ENCODE measurements at places on chromosomes 6 and 20.

GRCh38 chr6:136024711-136025110, 173.2 kb downstream of the PDE7B start:
- DNase-seq, result no peak

DNA sequence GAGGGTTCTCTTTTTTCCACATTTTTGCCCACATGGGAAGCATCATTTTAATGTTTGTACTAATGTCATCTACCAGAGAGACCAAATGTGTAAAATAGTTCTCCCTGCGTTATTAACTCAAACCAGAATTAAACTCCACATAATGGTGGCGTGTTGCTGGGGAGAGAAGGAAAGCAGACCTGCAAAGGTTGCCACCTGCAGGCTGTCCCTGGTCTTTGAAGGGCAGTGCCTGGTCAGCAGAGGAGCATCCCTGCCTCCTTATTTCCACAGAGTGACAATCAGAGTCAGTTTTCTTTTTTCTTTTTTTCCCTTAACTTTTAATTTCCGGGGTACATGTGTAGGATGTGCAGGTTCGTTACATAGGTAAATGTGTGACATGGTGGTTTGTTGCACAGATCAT, 214.5 kb downstream of the TBX18 start:
- no peak for DNase-seq

DNA sequence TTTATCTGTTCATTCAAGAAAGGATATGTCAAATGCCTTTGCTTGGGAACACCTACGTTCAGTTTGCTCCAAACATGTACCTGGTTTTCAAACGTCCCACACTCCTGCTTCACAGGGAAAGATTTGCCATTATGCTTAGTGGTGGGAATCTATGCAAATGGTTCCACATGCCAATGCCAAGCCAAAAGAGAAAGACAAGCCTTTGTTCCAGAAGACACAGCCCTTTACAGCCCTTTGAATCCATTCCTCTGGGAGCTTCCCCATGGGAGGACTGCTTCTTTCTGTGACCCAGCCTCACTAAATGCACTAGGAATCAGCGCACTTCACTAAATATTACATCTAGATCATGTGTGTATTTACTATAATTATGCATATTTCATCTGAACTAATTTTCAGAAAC, 619.5 kb downstream of the PRKN start:
- DNase-seq, result no peak

GRCh38 chr6:155177363-155177961, 86.4 kb upstream of the CLDN20 start:
- DNase-seq, result peak; percentile 59

DNA sequence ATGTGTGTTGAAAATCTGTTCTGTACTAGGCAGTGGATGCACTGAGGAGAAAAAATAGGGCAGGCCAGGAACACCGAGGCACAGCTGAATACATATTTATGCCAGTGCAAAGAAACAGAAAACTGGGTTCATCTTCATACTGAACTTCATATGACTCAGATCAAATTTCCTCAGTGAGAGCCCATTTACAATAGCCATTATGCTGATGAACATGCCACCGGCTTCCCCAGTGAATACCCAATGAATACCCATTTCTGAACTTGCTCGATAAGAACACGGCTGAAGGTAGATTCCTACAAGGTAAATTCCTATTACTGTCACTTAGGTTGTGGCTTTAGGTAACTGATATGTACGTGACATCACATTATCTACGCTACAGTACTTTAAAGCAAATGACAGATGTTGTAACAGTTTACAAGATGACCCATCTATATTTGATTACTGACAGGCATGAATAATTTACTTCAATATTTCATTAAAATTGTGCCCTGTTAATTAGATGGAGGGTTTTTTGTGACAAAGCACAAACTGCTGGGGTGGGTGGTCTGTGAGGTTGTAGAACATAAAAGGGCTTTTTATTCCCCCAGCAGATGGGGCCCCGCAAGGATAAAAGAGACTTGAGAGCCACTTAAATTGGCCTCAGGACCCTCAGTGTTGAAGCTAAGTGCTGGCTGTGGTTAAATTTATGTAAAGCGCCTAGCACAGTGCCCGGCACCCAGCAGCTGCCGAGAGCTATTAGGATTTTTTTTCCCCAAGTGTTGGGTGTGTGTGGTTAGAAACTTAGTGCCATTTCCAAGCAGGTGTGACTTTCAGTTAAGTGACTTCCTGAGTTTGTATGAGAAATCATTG, 264.5 kb downstream of the CD83 start:
- DNase-seq, result no peak

- DNase-seq, result no peak
Observed at GRCh38 chr20:8060977-8061376, 41.4 kb upstream of the TMX4 start.

- no peak for DNase-seq
Observed at GRCh38 chr6:136969930-136970329, 47.8 kb downstream of the SLC35D3 start.

GRCh38 chr20:6698056-6698455, 69.4 kb upstream of the BMP2 start:
- no peak for DNase-seq

DNA sequence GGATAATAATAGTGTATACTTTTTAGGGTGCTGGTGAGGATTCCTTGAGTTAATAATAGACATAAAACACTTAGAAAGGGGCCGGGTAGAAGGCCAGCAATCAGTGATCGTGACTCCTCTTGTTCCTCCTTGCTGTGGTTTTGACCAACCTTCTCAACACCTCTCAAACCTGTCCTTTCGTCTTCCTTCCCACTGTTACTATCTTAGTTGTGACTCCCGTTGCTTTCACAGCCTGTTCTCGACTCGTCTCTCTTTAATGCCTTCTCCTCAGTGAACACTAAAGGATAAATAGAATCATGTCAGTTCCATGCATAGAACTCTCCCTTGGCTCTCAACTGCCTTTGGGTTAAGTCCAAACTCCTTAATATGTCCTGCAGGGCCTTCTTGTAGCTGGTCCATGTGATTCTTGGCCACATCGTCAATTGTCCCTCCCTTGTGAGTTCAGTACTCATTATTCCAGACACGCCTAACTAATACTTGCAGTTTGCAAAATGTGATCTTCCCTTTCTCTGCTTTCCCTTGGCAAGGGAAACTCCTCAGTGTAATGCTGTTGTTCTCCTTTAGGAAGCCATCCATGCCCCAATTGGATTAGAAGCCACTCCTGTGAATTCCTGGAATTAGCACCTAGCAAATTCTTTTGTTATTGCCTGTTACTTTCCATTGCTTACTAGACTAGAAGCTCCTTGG, 164.9 kb downstream of the UTRN start:
- no peak for DNase-seq

DNA sequence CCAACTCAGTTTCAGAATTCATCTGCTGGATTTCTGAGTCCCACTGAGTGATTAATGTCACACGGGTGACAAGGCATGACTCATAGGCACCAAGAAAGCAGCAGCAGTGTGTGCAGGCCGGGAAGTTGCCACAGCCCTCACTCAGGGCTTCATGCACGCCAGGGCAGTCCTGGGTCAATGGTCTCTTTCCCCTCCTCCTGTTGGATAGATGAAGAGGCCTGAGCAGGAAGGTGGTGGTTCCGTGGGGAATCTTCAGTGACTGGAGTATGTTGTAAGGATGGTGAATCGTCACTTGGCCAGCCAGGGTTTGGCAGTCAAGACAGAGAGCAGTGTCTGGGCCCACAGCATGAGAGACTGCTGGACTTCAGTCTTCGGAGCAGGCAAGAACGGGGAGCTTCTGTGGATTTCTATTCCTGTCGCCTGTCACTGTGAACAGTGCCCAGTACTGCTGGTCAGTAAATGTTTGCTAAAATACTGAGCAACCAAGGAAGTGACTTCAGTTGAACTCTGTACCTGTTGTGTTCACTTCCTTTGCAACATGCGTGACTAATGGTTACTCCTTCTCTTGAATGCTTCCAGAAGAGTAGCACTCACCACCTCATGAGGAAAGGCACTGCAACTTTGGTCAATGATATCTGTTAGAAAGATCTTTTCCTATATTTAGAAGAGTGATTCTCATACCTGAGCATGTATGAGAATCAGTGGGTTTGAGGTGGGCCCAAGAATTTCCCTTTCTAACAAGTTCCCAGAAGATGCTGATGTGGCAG, 62.0 kb upstream of the CD93 start:
- DNase-seq, result no peak

DNA sequence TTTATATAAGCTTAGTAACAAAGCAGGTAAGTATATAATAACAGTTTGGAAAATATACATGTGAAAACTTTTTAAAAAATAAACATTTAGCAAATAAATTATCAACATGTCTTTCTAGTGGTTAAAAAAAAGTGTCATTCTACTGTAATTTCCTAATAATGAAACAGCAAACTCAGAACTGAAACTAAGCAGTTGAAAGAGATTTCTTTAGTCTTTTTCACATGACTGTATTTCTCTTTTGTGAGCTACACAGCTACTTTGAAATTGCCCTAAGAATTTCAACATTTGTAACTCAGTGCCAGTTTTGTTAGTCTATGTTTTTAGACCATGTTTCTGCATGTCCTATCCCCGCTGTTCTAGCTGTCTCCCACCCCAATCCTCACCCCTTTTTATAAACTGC, 28.4 kb upstream of the SDHAF4 start:
- no peak for DNase-seq

GRCh38 chr6:4210629-4211419, 75.4 kb upstream of the ECI2 start:
- DNase-seq, result no peak

DNA sequence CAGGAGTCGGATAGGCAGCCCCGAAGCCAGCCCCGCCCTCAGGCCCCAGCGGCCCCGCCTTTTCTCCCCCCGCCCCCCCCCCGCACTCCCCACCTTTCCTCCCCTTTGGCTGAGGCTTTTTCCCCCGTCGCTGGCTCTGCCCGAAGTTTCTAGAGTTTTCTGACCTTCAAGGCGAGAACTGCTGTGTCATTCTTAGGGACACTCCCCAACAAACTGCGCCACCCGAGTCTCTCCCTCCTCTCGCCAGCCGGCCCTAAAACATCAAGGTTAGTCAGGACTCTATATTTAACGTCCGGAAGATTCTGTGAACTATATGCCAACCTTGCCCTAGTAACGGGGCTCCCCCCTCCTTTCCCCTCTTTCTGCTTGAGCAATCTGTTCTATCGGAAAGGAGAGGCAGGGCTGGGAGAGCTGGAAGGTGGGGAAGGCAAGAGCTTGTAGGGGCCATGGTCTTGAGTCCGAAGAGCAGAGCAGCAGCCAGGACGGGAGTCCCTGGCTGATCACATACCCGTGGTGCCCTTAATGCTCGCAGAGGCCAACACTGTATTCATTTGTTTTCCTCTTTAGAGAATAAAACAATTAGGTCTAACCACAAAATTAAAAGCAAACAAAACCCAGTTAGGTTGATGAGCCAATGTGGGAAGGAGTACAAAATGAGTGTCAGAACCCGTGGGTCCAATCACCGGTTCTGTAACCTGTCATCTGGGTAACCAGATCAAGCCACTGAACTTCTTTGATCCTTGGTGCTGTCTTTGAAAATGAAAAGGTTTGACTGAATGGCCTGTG, 5.3 kb upstream of the HSPA1B start:
- no peak for DNase-seq

GRCh38 chr6:1630771-1631217, 21.1 kb downstream of the FOXC1 start:
- no peak for DNase-seq

DNA sequence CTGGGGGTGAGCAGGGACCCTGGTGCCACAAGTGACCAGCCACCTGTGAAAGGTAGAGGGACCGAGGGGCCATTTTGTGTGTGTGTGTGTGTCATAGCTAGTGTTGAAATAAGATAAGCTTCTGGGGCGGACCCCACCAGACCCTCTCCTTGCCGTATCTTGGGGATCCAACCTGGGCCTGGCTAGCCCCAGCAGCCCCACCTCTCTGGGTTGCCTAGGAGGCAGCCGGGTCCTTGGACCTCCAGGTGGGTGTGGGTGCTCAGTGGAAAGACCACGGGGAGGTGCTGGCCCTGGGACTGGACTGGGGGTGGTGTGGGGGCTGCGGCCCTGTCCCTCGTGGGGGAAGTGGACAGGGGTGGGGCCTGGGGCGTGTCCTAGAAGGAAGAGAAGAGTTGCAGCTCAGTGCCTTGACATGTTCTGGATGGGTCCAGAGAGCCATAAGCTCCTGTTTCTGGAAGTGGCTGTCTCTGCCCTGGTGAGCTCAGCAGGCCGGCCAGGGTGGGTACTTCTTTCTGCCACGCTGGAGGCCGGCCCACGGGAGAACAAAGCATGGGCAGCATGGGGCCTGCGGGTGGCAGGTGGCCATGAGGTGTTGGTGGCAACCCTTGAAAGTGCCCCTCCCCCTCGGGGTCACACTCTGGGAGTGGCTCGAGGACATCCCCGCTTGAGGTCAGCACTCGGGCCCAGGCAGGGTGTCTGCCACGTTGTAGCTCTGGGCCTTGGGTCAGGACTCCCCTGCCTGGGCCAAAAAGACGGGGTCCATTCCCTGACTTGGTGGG, 8.4 kb downstream of the RBBP8NL start:
- no peak for DNase-seq

DNA sequence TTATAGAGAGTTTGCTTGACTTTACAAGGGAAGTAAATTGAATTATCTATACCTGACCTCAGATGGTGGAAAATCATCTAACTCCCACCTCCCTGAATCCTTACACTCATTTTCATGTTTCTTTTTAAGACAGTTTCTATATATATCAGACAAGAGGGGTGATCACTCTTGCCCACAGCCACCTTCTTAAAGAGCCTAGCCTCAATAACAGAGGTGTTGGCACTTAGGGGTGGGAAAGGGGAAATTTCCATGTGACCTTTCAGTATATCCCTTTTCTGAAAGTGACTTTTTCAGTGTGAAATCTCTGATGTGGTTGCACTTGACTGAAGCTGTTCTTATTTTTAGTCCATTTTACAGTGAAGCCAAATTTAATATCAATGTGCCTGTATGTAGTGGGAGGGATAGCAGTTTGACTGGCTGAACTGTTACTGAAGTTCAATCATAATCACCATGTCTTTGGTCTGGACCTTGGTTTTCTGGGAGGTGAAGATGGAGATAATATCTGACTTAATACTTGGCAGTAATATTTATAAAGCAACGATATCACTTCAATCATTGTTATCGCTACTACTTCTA, 141.3 kb downstream of the MAP3K7 start:
- no peak for DNase-seq

DNA sequence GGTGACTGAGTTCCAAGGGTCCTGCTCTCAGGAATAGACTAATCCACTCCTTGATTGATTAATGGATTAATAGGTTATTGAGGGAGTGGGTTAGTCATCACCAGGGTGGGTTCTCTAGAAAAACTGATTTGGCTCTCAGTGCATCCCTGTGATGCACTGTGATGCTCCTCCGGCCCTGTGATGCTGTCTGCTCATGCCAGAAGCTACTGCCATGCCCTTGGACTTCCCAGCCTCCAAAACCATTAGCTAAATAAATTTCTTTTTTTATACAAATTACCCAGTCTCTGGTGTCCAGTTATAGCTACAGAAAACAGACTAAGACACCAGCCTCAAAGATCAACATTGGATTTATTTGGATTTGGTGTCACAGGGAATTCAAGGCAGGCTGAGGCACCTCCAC, 40.4 kb upstream of the CST7 start:
- no peak for DNase-seq

DNA sequence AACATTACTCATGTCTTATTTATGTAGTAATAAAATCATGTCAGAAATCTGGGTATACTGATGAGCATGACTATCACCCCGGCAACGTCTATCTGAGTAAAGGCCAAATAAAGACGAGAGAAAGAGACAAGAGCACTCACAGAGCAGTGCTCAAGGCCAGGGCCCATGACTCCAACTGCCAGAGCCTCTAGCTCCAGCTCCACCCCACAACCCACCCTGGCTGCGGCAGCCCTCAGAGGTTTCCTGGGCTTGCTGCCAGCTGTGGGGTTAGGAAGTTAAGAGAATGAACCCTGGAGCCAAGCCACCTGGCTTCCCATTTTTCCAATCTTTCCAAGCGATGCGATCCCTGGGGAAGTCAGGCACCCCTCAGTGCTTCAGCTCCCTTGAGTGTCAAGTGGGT, 92.0 kb upstream of the PAX1 start:
- DNase-seq, result no peak

GRCh38 chr6:16841241-16841640, 80.0 kb upstream of the ATXN1 start:
- DNase-seq, result no peak
